Iris pigment epithelial cell (primary cell): ENCODE measurements at places on chromosomes 3 and 15.
A peak's percentile ranks its signal among the peaks of the same experiment; 100 is the strongest.

GRCh38 chr3:72839057-72839456, 9.2 kb downstream of the SHQ1 start:
- DNase-seq: no peak

- DNase-seq: no peak
Measured at GRCh38 chr3:150217691-150218090, 190.4 kb upstream of the TSC22D2 start.

GRCh38 chr15:83166218-83166617, 41.4 kb downstream of the HDGFL3 start:
- no peak for DNase-seq

GRCh38 chr15:29344474-29344873, 74.9 kb upstream of the NSMCE3 start:
- no peak for DNase-seq

DNA sequence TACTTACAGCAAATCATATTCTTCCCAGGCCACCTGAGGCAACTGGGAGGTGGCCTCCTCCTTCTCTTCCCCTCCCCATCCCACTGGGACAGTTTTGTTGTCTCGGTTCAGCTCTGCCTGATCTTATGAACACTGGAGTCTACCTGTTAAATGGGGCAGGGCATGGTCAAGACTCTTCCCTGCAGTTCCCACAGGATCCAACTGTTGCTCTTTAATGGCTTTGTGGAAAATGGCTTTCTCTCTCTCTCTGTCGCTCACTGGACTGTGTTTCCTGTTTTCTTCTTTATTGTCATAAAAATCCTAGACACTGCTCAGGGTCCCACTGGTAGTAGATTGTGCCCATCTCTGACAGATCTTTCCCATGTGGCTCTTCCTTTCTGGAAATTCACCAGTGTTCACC, 40.2 kb downstream of the SLC27A2 start:
- no peak for DNase-seq

DNA sequence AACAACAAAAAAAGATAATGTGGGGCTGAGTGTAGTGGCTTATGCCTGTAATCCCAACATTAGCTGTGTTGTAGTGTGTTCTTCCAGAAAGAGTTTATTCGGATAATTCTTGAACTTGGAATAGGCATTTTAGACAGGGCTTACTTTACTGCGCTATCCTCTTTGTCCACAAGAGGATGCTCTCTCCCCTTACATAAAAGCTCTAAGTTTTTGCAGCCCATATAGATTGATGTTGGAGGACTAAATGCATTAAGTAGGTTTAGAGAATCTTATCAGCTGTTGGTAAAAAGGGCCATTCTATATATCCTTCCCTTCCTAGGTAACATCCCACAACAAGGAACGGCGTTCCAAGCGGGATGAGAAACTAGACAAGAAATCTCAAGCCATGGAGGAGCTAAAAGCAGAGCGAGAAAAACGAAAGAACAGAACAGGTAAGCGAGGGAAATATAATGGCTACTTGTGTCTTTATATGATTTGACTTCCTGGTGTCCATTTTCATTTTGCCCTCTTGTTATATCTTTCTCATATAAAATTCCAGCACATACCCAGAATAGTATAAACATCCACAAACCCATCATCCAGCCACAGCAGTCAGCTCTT, 27.8 kb upstream of the ITPKA start:
- DNase-seq: peak; percentile 70
